ENCODE measurements at places on chromosomes 1 and 21. TPM values are rescaled to one million over a fixed set of nuclear protein-coding genes. Genes with fewer than 3 reads are reported as not detected.
A peak's percentile ranks its signal among the peaks of the same experiment; 100 is the strongest.

The ETV3L gene
- total RNA-seq = not detected

The USH2A gene
- total RNA-seq = 0.33 TPM

DNA sequence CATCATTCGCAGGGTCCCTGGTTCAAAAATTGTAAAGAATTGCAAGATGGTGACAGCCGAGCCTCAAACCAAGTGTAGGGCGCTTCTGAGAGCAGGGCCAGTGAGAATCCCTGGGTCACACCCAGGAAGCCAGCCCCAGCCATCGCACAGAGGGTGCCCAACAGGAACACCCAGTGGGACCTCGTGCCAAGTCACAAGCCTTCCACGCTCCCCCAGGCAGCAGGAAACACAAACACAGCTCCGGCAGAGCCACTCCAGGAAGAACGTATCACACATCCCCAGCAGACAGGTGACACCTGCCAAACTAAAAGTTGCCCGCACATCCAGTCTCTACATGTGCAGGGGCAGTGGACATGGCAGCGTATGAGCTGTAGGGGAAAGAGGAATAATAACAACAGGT is 20.2 kb downstream of the DHRS3 start:
- no peak overlapping the region for H3K4me3 ChIP-seq
- no peaks in the 10 kb centered on the region for H3K36me3 ChIP-seq
- peak overlapping the region; percentile 11 for H3K27ac ChIP-seq
- H3K27me3 ChIP-seq = no peaks in the 10 kb centered on the region
- DNase-seq = no peak

DNA sequence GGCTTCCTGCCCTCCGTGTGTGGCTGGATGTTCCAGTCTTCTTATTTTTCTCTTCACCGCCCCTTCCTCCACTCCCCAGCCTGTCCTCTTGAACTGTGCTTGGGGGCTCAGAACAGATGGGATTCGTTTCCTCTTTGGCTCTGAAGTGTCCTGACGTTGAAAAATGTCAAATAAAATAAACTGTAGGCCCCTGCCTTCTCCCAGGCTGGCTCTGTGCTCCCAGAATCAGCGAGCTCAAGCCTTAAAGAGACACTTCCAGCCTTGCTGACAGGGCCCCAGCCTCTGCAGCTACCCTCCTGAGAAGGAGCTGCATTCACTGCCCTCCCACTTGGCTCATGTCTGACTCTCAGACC is 104.2 kb upstream of the IPO9 start:
- no peaks in the 10 kb centered on the region for H3K36me3 ChIP-seq
- no peaks in the 10 kb centered on the region for H3K27me3 ChIP-seq
- H3K27ac ChIP-seq = peak overlapping the region; percentile 8
- H3K4me1 ChIP-seq = no peaks in the 10 kb centered on the region

- peaks cover 97% of the 10 kb centered on the region for H3K4me1 ChIP-seq
- H3K4me3 ChIP-seq = no peak overlapping the region
- no peaks in the 10 kb centered on the region for H3K27me3 ChIP-seq
- peak overlapping the region; percentile 91 for H3K27ac ChIP-seq
These were observed 111.1 kb downstream of the CASZ1 start for GRCh38 chr1:10685196-10685807.

GRCh38 chr1:100076744-100077143 is 56.0 kb downstream of the SASS6 start:
- H3K4me1 ChIP-seq = peaks cover 8% of the 10 kb centered on the region
- H3K27me3 ChIP-seq = no peaks in the 10 kb centered on the region
- H3K4me3 ChIP-seq = no peak overlapping the region
- no peak for DNase-seq
- peaks cover 8% of the 10 kb centered on the region for H3K36me3 ChIP-seq

DNA sequence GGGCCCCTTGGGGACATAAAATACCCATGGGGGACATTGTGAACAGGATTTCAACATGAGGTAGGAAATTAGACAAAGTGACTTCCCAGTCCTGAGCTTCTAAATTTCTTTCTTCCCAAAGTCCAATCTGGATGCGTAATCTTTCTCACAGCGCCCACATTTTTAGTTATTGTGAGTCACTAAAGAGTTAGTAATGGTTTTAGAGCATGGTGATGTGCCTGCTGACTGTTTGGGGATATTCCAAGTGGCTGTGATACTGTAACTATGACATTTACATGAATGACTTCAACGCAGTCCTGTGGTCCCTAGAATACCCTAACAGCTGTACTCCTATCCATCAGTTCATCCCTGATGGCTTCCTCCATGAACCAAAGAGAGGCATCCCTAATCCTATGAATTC is 224.0 kb upstream of the COA6 start:
- no peak overlapping the region for H3K27ac ChIP-seq
- DNase-seq = no peak
- no peaks in the 10 kb centered on the region for H3K4me1 ChIP-seq
- no peaks in the 10 kb centered on the region for H3K36me3 ChIP-seq
- no peak overlapping the region for H3K4me3 ChIP-seq

The ASTN1 gene
- total RNA-seq = 0.66 TPM

DNA sequence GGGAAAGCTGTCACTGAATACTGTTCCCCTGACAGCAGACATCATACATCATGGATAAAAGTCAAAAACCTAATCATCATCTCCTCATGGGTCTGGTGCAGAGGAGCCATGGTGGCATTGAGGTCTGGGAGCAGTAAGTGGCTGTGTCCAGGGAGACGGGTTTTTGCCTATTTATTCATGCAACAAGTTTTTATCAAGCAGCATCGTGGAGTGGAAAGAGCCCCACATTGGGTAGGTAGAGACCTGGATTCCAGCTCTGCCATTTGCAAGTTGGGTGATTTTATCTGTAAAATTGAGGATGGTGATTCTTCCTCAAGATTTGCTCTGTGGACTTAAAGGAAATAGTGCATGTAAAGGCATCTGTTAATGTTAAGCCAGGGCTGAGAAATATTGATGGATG is 4.2 kb downstream of the CACHD1 start:
- peak overlapping the region; percentile 23 for H3K27ac ChIP-seq
- no peaks in the 10 kb centered on the region for H3K36me3 ChIP-seq
- no peak overlapping the region for H3K4me3 ChIP-seq
- peaks cover 62% of the 10 kb centered on the region for H3K4me1 ChIP-seq

- H3K27me3 ChIP-seq = no peaks in the 10 kb centered on the region
- H3K27ac ChIP-seq = no peak overlapping the region
- H3K4me3 ChIP-seq = no peak overlapping the region
- no peaks in the 10 kb centered on the region for H3K36me3 ChIP-seq
- no peaks in the 10 kb centered on the region for H3K4me1 ChIP-seq
These were observed 8.1 kb downstream of the PSMG1 start for GRCh38 chr21:39175154-39175553.
